ENCODE measurements at places on chromosomes 12 and 14. TPM values are rescaled to one million over a fixed set of nuclear protein-coding genes. Genes with fewer than 3 reads are reported as not detected.
A peak's percentile ranks its signal among the peaks of the same experiment; 100 is the strongest.

GRCh38 chr12:10213168-10214135, 775 bp downstream of the GABARAPL1 start:
- H3K4me3 ChIP-seq = peak overlapping the region; percentile 81
- H3K36me3 ChIP-seq = no peaks in the 10 kb centered on the region
- no peaks in the 10 kb centered on the region for H3K27me3 ChIP-seq

DNA sequence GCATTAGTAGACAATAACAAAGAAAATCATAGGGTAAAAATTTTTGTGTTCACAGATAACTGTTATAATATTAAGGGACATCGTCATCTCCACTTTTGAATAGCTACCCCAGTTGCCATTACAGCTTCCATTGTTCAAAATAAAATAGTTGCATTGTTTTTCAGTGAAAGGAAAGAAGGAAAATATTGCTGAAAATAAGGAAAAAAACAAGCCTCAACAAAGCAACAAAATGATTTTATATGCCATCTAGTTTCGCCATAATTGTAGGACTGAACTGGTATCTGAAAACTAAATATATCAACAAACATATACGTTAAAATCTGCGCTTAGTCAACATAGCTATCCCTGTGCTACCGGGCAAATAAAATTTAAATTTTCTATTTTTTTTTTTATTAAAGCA, 3.3 kb downstream of the CDK17 start:
- H3K4me3 ChIP-seq = no peak overlapping the region
- no peak for DNase-seq
- no peaks in the 10 kb centered on the region for H3K36me3 ChIP-seq
- no peak overlapping the region for H3K27ac ChIP-seq
- no peaks in the 10 kb centered on the region for H3K27me3 ChIP-seq

GRCh38 chr12:38736821-38737220, 168.6 kb downstream of the CPNE8 start:
- no peaks in the 10 kb centered on the region for H3K36me3 ChIP-seq
- no peak overlapping the region for H3K4me3 ChIP-seq
- no peak for DNase-seq

GRCh38 chr14:56603648-56604047, 24.1 kb downstream of the TMEM260 start:
- no peaks in the 10 kb centered on the region for H3K4me1 ChIP-seq
- H3K4me3 ChIP-seq = no peak overlapping the region
- no peak overlapping the region for H3K27ac ChIP-seq
- no peaks in the 10 kb centered on the region for H3K36me3 ChIP-seq

GRCh38 chr12:89278169-89278568, 74.1 kb downstream of the DUSP6 start:
- H3K4me3 ChIP-seq = no peak overlapping the region
- H3K27me3 ChIP-seq = no peaks in the 10 kb centered on the region
- no peak overlapping the region for H3K27ac ChIP-seq

Gene CLEC2B
- 4.9 TPM for polyA plus RNA-seq

DNA sequence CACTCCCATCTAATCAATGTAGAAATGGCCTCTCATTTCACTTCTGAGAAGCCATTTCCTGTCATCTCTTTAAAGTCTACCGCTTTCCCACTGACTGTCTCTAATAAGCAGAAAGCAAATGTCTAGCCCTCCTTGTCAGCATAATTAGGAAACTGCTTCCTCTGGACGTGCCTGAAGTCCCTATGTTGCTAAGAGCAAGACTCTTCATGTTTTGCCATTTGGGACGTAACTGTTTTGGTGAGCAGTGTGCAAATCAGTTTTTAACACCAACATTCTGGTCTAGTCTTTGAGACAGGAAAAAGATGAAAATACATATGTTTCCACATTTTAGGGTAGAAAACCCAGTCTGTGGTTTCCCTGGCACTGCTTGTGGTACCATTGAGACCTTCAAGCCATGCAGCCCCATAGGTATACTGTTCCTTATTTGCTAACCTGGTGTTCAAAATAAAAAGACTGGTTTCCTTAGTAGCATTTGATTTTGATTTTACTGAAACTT, 22.2 kb downstream of the IFNG start:
- no peaks in the 10 kb centered on the region for H3K4me1 ChIP-seq
- no peaks in the 10 kb centered on the region for H3K36me3 ChIP-seq
- DNase-seq = no peak
- no peak overlapping the region for H3K27ac ChIP-seq
- H3K27me3 ChIP-seq = no peaks in the 10 kb centered on the region
- H3K4me3 ChIP-seq = no peak overlapping the region
